ENCODE measurements at places on chromosomes 11 and 22.

DNA sequence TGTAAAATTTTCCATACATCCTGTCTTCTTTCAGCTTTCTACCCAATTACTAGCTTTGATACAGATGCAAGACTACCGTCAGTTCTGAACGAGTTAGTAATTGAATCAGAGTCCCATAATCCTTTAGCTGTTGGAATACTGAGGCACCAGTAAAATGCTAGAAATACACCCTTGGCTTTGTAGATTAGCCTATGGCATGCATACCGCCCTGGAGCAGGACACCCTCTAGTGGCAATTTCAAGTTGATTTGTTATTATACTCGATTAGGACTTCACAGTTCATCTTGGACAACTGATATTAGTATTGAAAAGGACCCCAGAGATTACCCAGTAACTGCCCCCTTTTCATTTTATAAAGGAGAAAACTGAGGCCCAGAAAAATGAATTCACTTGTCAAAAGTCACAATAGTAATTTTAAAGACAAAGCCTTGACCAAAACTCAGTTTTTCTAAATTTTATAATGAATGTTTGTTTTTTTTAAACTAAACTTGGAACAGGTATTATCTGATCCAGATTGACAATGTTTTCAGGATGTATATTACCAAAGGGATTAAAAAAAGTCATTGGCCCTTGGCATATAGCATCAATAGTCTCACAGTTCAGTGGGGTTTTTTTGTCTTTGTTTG is 72.6 kb downstream of the HIPK3 start:
- peak; percentile 10 for DNase-seq

DNA sequence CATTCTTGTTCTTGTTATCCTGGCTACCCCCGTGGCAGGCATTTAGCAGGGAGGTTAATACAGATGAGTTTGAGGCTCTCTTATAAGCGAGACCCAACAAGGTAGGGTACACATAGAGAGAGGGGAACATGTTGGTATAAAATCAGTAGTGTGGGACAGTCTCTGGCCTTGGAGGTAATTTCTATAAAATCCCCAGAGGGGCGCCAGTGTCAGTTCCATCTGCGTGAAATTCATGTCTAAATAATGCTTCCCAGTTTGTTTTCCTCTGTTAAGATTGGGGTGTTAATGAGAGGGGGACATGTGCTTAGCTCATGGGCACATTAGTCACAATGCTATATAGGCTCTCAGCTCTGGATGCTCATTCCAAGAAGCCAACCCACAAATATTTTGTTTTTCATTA is 150.7 kb downstream of the MYO18B start:
- no peak for DNase-seq

- DNase-seq, result no peak
These were observed 197.5 kb downstream of the DBX1 start for GRCh38 chr11:19962801-19963175.

DNA sequence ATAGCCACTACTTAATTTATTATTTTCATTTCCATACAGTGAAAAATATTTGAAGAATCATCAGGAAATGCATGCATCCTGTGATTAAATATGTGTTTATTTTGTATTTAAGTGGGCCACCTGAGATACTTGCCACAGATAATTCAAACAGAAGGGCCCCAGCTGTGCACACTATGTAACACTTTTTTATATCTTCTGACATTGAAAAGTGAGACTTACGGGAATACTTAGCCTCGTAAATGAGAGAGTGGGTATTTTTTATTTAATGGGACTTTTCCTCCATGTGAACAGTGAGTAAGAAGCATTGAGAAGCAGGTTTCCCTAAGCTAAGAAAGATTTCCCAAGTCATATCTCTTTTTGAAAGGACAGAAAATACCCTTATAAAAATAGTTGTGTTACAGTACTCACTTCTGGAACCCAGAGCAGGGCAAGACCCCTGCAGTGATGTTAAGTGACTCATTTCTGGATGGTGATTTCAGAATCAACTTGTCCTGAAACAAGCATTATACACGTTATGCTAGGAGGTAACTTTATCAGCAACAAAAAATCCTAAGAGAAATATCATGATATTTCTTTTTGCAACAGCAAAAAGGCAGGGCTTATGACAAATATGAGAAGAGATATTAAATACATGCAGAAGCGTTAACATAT is 478.1 kb upstream of the CHORDC1 start:
- DNase-seq, result no peak

- DNase-seq, result no peak
These were observed 28.4 kb upstream of the TSPAN18 start for GRCh38 chr11:44698252-44698912.

DNA sequence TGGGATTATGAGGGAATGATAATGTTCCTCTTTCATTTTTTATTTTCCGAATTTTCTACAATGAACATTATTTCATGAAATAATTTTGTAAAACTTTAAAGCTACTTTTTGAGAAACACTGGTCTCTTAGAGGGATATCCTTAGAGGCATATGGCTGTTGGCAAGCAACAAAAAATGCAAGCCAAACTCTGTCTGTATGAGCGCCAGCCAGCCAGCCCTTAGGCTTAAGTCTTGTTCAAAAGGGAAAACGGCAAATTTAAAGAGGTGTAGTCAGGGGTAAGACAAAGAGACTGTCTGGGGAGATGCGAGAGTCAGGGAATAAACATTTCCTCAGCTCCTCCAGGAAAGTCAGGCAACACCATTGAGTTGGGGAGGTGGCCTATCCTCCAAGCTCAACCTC is 22.5 kb downstream of the ASCC2 start:
- no peak for DNase-seq

DNA sequence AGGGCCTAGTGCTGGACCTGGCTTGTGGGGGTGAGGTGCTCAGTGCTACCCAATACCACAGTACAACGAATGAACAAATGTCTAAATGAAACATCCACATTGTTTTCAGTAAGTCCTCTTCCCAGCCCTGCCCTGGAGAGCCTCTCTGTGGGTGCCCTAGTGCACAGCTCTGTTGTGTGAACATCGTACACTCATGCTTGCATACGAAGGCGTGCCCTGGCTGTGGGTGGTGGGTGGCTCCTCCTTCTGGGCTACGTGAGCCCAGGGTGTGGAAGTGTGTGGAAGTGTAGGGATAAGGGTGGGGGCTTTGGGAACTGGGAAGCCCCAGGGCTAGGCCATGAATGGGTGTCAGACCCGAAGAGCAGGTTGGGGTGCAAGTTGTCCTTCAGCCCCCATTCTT is 592 bp upstream of the NLRX1 start:
- no peak for DNase-seq

GRCh38 chr11:2444821-2445745 is at the start of gene KCNQ1:
KCNQ1 (plus strand) TSS chr11:2445008; CDS start chr11:2445099, 91 bp downstream.
- DNase-seq, result no peak

GRCh38 chr22:41403532-41404318 is 22.0 kb downstream of the TEF start:
- peak; percentile 73 for DNase-seq

DNA sequence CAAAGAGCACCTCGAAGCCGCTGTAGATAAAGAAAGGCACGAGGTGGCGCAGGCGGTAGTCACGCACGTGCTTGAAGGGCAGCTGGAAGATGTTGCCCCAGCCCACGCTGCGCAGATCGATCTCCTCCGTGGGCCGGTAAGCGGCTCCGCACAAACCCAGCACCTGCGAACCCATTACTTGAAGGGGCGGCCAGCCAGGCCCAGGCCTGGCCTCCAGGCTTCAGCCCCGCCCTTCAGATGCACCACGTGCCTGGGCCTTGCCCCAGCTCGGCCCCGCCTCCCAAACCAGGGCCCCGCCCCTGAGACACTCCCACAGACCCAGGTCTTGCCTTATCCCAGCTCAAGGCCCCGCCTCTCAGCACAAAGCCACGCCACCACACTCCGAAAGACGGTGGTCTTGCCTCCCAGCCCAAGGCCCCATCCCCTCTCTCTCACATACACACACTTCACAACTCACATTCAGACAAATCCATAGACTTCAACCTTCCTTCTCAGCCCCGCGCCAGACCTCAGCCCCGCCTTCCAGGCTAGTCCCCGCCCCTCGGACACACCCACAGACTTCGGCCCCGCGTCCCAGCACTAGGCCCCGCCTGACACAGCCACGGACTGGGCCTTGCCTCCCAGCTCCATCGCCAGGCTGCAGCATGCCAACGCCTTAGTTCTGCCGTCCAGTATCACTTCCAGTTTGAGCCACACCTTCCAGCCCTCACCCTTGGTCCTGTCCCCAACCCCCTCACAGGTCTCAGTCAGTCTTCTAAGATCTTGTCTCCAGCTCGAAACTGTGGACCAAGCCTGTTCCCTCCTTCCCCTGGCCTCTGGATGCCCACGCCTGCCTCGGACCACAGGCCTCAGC is 7.0 kb downstream of the UNC93B1 start:
- DNase-seq, result no peak

DNA sequence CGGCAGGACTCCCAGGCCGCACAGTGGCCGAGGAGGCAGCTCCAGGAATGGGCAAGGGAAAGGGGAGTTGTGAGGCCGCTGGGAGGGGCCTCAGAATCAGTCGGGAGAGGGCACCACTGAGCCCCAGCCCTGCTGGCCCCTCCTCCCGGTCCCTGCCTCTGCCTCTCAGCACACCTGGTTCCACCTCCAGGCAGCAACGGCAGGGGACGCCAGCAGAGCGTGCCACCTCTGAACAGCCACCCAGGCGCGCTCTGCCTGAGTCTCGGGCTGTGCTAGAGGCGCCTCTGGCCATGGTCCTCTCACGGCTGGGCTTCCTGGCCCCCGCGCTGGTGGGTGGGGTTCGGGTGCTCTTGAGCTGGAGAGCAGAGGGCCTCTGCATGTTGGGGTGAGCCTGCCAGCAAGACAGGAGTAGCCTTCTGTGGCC is 33.0 kb downstream of the MOB2 start:
- DNase-seq, result no peak

DNA sequence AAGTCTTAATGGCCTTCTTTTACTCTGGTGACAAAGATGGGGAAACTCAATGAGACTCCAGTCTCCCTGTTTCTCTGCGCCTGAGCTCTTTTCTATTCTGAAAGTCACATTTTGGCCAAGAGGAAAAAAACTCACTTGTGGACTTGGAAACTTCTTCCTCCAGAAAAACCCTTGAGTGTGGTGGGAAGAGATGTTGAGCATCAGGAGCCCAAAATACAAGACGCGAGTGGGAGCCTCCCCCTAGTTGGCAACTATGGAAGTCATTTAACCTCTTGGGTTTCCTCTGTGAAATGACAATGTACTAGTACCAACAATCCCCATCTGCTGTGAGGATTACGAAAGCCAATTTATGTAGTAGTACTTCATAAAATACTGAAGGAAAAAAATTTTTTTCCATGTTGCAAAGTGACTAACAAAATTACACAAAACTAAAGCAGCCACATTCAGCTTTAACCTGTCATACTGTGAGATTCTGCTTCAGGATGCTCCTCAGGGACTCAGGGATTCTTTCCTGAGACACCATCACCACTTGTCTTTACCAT is 524 bp upstream of the SLC25A17 start:
- DNase-seq, result no peak

GRCh38 chr11:123308077-123308476 is 113.0 kb upstream of the CLMP start:
- no peak for DNase-seq

DNA sequence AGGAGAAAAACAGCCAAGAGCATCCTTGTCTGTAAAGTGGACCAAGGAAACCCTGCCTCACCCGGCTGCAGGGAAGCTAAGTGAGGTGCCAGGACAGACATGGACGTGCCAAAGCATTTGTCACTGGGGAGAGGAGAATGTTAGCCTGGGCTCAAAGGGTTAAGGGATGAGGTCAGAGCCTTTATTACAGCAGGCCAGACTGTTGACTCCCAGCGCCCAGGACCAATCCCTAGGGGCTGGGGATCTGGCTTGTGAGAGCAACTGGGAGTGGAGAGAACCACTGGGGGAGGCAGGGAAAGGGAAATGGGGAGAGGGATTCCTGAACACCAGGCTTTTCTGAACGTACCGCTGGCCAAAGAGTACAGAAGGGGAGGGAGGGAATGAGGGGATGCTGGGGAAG is 2.6 kb downstream of the CHRM1 start:
- no peak for DNase-seq

DNA sequence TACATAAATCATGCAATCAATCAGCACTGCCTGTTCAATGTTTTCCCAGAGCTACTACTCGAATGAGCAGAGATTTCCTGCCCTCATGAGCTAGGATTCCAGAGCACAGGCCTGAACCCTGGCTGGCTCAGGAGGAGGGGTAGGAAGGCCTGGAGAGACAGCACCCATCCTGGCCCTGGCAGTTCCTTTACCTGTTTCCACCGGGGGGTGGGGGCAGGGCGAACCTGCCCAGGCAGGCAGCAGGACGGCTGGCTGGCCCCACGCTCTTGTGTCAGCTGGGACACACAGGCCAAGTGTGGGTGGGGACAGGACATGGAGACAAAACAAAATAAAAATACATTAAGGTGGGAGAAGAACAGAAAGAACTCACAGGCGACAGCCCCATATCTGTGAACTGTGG is 109.8 kb upstream of the BID start:
- DNase-seq, result no peak

- DNase-seq, result no peak
These were observed 6.7 kb upstream of the TRIM44 start for GRCh38 chr11:35655856-35656255.

DNA sequence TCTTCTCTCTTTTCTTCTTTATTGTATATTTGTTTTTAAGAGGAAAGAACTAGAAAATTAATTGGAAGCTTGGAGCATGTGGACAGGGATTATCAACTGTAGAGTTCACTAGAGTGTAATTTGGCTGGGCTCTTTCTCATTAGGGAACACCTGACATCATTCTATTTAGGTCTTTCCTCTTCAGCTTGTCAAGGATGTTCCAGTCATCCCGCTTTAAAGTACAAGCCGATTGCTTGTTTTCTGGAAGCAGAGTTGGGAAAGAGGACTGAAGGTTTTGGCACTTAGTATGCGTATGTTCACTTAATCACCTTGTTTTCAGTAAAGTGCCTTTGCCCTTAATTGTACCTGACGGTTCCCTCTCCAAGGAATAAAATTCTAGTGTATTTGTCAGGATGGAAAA is 111.6 kb downstream of the WNT11 start:
- DNase-seq, result no peak

DNA sequence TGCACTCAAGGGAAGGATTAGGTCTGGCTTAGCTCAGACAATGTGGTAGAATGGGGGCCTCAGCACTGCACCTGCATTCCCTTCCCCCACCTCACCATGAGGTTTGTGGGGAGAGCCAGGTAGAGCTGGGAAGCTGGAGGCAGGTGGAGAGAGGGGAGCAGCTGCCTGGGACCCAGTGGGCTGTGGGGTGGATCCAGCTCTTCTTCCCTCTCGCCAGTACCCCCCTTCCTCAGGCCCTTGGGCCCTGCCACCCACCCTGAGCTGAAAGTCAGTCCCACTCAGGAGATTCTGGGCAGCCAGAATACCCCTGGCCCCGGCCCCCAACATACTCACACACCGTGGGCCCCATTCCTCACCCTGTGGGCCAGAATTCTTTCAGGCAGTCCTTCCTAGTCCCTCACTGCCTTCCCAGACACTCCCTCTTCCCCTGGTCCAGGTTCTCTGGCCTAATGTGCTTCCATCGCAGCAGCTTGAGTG is 3.1 kb upstream of the POLD4 start:
- no peak for DNase-seq

GRCh38 chr22:19791243-19791642 is 30.7 kb downstream of the TBX1 start:
- DNase-seq, result no peak
